H9 (cell line): ENCODE measurements at places on chromosomes 4 and X. TPM values are rescaled to one million over a fixed set of nuclear protein-coding genes. Genes with fewer than 3 reads are reported as not detected.

- DNase-seq, result no peak
- peaks cover 10% of the 10 kb centered on the region for H3K27me3 ChIP-seq
- H3K27ac ChIP-seq, result no peak overlapping the region
- H3K36me3 ChIP-seq, result peaks cover 8% of the 10 kb centered on the region; the same call in 1 of the 2 replicates
- H3K4me3 ChIP-seq, result no peak overlapping the region
Measured at GRCh38 chrX:2589186-2590020, 88.6 kb upstream of the DHRSX start.

GRCh38 chr4:1213336-1213995 is 35.5 kb downstream of the CTBP1 start:
- H3K4me1 ChIP-seq, result no peaks in the 10 kb centered on the region
- H3K27ac ChIP-seq, result no peak overlapping the region
- no peaks in the 10 kb centered on the region for H3K27me3 ChIP-seq
- no peak overlapping the region for H3K4me3 ChIP-seq
- H3K36me3 ChIP-seq, result peaks cover 6% of the 10 kb centered on the region; the same call in 2 of the 3 replicates

The GJB1 gene
- total RNA-seq, result not detected in 2 replicates

The PCDH10 gene
- 6.9 and 8.1 TPM in 2 replicates for total RNA-seq
